Neural progenitor cell (in vitro differentiated cells): ENCODE measurements at places on chromosomes 1 and 21.

- no peak for DNase-seq
Observed at GRCh38 chr1:5659606-5660005, 332.6 kb downstream of the NPHP4 start.

- DNase-seq, result no peak
Observed at GRCh38 chr21:36320421-36321324, 676 bp downstream of the MORC3 start.

DNA sequence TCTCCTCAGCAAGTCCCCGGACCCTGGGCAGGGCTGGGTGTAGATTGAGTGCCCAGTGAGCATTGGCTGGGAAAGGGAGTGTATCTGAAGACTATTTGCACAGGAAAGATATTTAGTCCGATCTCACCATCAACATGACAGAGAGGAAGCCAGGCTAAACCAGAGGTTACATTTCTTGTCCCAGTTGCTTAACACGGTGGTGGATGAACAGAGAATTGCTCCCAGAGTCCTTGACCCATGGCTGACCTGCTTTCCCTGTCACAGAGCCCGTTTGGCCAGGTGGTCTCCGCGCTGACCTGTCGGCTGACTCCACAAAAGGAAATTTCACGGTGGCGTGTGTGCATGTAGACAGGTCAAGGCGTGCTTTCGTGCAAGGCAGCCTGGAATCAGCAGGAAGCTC lies 83.5 kb downstream of the BEND5 start:
- DNase-seq, result no peak

DNA sequence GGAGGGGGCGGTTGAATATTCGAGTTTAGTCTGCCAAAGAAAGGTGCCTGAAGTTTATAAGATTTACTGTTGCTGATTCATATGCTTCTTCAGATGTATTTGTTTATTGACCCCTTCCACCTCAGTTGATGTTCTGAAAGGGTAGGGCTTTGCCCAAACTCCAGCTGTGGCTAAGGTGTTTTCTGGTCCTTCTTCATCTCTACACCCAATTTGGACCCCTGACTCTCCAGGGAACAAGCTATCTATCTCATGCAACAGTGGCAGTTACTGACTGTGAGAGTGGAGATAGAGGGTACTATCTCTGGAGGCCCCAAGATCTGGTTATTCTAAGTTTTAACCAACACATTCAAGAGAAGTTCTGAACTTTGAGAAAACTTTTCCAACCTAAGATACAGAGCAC lies 12.6 kb upstream of the ALG14 start:
- no peak for DNase-seq

DNA sequence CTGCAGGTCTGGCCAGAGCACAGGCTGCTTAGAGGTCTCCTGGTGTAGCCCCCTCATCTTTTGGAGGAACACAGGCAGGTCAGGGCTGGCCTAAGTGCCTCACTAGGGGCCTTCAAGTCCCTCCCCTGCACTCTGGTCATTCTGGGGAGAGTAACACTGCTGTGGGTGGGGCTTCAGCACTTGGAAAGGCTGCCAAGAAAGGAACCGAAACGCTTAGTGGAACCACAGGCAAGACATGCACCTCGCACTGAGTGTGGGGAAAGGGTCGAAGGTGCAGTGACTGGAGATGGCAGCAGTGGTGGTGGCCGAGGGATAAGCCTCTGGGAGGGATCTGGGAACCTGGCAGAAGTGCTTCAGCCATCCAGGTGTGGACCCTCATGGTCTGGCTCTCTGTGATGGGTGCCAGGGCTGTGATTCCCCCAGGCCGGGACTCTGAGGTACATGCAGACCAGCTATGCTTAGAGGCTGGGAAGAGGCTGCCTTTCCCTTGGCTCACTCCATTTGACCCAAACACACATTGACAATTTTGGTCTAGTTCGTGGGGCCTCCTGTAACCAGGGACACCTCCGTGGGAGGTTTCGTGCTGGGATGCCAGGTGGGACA lies 182.9 kb upstream of the CSF3R start:
- no peak for DNase-seq

GRCh38 chr1:248906753-248907661 lies 972 bp downstream of the PGBD2 start:
- DNase-seq, result peak; percentile 39

- no peak for DNase-seq
Observed at GRCh38 chr1:4488018-4488417, 166.4 kb upstream of the AJAP1 start.

GRCh38 chr1:156895455-156895812 lies 1.9 kb downstream of the PEAR1 start:
- DNase-seq, result no peak

GRCh38 chr1:55326496-55327243 lies 111.5 kb upstream of the USP24 start:
- no peak for DNase-seq

DNA sequence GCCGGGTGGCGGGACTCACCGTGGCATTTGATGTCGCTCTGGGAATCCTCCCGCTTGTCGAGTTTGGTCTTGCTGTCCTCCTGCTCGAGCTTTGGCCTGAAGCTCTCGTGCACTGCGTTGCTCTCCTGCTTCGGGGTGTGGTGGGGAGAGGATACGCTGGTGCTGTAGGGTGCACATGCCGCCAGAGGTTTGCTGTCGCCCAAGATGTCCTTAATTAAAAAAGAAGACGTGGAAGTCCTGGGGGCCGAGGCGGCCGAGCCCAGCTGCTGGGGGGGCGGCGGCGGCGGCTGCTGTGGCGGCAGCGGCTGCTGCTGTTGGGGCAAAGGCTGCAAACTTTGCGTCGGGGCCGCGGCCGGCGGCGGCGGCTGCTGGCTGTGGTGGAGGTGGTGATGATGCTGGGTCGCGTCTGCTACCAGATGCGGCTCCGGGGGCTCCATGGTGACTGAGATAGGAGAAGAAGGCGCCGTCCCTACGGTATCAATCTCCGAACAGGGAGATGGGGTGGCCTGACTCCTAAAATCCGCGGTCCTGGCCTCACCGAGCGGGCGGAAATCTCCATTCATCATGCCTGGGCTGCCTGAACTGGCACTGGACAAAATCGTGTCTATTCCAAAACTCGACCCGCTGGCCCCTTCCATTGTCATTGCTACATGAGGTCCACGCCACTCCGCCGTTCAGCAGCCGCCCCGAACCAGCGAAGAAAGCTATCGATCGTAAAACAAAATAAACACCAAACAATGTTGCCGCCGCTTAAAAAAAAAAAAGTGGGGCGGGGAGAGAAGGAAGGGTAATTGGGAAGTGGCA lies at the start of gene BARHL2:
Gene BARHL2, minus strand, starts transcription at position 751 of the 804 bp plus-strand sequence. Its CDS starts 107 bp downstream, at position 644.
- peak; percentile 60 for DNase-seq
